ENCODE measurements at places on chromosomes 2 and 18. TPM values are rescaled to one million over a fixed set of nuclear protein-coding genes. Genes with fewer than 3 reads are reported as not detected.

REL gene
- total RNA-seq = 10.0 TPM

CAD gene
- total RNA-seq = 76.7 TPM

GRCh38 chr2:9809448-9810088 lies 33.7 kb upstream of the TAF1B start:
- no peaks in the 10 kb centered on the region for H3K36me3 ChIP-seq
- DNase-seq = no peak
- no peak overlapping the region for H3K27ac ChIP-seq
- H3K27me3 ChIP-seq = no peaks in the 10 kb centered on the region
- H3K4me3 ChIP-seq = no peak overlapping the region

DNA sequence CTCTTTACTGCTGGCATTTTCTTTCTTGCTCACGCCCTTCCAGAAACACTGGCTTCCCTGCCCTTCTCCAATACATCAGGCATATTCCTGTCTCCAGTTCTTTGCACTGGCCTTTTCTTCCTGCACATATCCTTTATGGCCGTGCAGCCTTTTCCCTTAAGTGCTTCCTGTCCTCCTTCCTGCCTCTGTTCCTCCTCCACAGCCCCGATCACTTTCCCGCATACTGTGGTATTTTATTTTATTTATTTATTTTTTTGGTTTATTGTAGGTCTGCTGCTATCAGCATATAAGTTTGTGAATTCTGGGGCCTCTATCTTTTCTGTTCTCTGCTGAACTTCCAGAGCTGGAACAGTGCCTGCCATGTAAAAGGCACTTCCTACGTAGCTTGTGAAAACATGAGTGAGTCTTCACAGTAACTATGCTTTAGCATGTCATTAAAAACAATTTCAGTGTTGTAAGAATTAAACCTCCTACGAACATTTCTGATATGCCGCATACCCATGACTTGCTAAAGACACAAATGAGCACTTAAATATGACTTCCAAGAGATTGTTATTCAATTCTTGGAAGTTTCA lies 289.1 kb downstream of the TRIB2 start:
- H3K36me3 ChIP-seq = no peaks in the 10 kb centered on the region
- peaks cover 11% of the 10 kb centered on the region for H3K4me1 ChIP-seq
- no peaks in the 10 kb centered on the region for H3K27me3 ChIP-seq
- no peak overlapping the region for H3K4me3 ChIP-seq
- peak overlapping the region; percentile 66 for H3K27ac ChIP-seq

DNA sequence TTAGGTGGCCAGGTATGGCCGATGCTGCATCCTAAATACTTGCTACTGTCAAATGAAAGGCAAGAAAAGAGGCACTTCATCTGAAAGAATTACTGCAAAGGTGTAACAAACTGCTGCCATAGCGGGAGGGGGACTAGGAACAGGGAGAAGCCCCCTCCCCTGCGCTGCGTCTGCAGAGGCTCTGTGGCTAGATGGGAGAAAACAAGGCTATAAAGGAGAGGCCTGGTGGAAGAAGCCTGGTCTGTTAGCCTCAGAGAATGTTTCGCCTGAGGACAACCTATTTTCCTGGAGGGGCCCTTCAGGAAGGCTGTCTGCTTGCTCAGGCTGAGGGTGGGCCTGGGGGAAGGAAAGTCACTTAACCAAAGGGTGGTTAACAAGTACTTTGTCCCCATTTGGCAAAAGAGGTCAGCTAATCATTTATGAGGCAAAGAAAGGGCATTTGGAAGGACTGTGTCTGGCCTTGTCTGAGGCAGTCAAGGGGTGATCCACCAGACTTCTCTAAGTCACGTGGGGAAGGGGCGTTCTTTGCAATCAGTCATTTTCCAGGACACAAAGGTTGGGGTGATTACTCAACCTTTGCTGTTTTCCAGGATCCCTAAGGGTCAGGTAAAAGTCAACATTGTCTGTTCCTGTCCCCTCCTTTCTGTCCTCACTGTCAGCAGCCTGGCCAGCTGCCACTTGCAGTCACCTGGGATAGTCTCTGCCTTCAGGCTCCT lies 103.0 kb upstream of the TMEM200C start:
- H3K27me3 ChIP-seq = no peaks in the 10 kb centered on the region
- no peaks in the 10 kb centered on the region for H3K4me1 ChIP-seq
- no peak overlapping the region for H3K27ac ChIP-seq
- H3K4me3 ChIP-seq = no peak overlapping the region
- no peaks in the 10 kb centered on the region for H3K36me3 ChIP-seq
- DNase-seq = no peak

- no peaks in the 10 kb centered on the region for H3K4me1 ChIP-seq
- no peaks in the 10 kb centered on the region for H3K36me3 ChIP-seq
- no peaks in the 10 kb centered on the region for H3K27me3 ChIP-seq
- no peak overlapping the region for H3K4me3 ChIP-seq
Measured at GRCh38 chr2:200604571-200605255, 18.9 kb downstream of the AOX1 start.

RUFY4 gene
- total RNA-seq = not detected

All from Panc1 (cell line).